ENCODE measurements at places on chromosomes 5 and 9.

GRCh38 chr5:140607031-140607430, 25.9 kb downstream of the CD14 start:
- H3K27me3 ChIP-seq, result no peaks in the 10 kb centered on the region
- H3K4me3 ChIP-seq, result no peak overlapping the region
- no peak for DNase-seq
- no peaks in the 10 kb centered on the region for H3K36me3 ChIP-seq
- no peaks in the 10 kb centered on the region for H3K4me1 ChIP-seq

GRCh38 chr5:39360471-39361111, 3.7 kb downstream of the C9 start:
- no peaks in the 10 kb centered on the region for H3K27me3 ChIP-seq
- no peak overlapping the region for H3K4me3 ChIP-seq
- no peaks in the 10 kb centered on the region for H3K4me1 ChIP-seq
- no peak overlapping the region for H3K27ac ChIP-seq
- H3K36me3 ChIP-seq, result no peaks in the 10 kb centered on the region

- DNase-seq, result peak; percentile 86
- H3K4me3 ChIP-seq, result no peak overlapping the region
- H3K27ac ChIP-seq, result no peak overlapping the region
Observed at GRCh38 chr9:3732077-3733038, 206.6 kb upstream of the RFX3 start.

DNA sequence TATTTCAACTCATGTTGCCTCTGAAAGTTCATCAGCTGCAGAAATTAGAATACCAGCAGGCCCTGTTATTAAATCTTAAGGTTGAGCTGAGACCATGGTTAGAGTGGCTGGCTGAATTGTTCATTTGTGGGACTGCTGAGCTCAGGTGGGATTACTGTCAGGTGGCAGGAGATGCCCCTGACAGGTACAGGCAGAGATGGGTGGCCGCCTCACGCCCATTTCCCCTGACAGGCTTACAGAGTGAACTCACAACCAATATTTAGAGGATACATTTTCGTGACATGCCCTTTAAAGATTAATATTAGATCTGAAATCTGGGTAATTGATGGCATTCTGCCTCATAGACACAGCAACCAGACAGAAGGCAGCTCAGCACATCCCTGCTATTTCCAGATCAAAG, 136.0 kb downstream of the MVB12B start:
- H3K27ac ChIP-seq, result no peak overlapping the region
- no peaks in the 10 kb centered on the region for H3K36me3 ChIP-seq
- H3K4me1 ChIP-seq, result peaks cover 11% of the 10 kb centered on the region
- H3K27me3 ChIP-seq, result no peaks in the 10 kb centered on the region
- no peak overlapping the region for H3K4me3 ChIP-seq

- H3K27me3 ChIP-seq, result no peaks in the 10 kb centered on the region
- H3K4me1 ChIP-seq, result peaks cover 4% of the 10 kb centered on the region
- no peak for DNase-seq
Observed at GRCh38 chr9:124625087-124625486, 117.9 kb upstream of the NR5A1 start.

- H3K36me3 ChIP-seq, result no peaks in the 10 kb centered on the region
- H3K4me3 ChIP-seq, result no peak overlapping the region
- peaks cover 5% of the 10 kb centered on the region for H3K4me1 ChIP-seq
- H3K27ac ChIP-seq, result no peak overlapping the region
- no peak for DNase-seq
Observed at GRCh38 chr9:69677931-69678330, 5.8 kb upstream of the APBA1 start.

DNA sequence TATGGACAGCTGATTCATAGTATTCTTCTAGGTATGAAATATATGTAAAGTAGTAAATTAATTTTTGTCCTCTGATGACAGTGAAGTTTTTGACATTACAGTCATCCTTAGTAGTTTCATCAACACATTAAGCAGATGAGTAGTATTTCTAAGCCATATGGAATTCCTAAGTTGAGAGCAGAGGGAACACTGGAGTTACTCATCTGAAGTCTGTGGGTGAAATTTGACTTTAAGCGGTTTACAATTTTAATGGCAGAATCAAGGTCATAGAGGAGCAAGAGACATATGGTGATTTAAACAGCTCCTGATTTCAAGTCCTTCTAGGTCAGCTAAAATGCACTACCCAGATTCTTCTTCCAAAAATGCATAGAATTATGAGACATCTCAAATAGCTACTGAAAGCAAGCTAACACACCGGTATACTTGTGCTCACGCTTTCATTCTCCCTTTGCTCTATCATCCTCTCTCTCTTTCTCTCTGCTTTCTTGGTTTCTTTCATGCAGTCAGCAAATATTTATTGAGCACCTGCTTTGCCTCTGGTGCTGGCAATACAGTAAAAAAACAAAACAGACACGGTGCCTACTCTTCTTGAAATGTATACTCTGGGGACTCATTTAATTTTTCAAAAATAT, 235.9 kb downstream of the FER start:
- no peak for DNase-seq
- H3K4me3 ChIP-seq, result no peak overlapping the region
- no peaks in the 10 kb centered on the region for H3K4me1 ChIP-seq
- H3K27me3 ChIP-seq, result no peaks in the 10 kb centered on the region

DNA sequence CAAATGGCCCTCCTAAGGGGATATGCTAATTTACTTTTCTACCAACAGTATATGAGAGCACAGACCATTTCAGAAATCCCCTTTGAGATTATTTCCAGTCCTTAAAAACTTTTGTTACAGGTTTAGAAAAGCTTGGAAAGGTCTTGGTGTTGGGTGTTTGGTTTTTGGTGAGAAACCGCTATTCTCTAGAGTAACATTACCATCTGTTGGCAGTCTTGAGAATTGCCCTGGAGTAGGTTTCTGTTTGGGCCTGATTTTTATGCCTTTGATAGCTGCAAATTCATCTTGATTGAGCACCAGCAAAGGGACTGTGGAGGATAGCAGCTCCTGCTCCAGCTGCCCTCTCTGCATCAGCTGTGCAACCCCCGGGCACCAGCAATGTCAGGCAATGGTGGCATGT, 8.0 kb downstream of the NUDT2 start:
- peaks cover 22% of the 10 kb centered on the region for H3K4me1 ChIP-seq
- H3K27me3 ChIP-seq, result no peaks in the 10 kb centered on the region
- no peak overlapping the region for H3K27ac ChIP-seq
- H3K4me3 ChIP-seq, result no peak overlapping the region
- H3K36me3 ChIP-seq, result peaks cover 40% of the 10 kb centered on the region
